HS-5 (cell line): ENCODE measurements at places on chromosomes 16 and 17.

GRCh38 chr16:11151885-11152629 is 103.9 kb downstream of the SOCS1 start:
- no peak for DNase-seq

GRCh38 chr17:22692066-22692805 is 999.9 kb downstream of the KCNJ18 start:
- DNase-seq, result no peak

GRCh38 chr17:80931421-80932265 is 60.0 kb upstream of the CHMP6 start:
- DNase-seq, result peak; percentile 32

DNA sequence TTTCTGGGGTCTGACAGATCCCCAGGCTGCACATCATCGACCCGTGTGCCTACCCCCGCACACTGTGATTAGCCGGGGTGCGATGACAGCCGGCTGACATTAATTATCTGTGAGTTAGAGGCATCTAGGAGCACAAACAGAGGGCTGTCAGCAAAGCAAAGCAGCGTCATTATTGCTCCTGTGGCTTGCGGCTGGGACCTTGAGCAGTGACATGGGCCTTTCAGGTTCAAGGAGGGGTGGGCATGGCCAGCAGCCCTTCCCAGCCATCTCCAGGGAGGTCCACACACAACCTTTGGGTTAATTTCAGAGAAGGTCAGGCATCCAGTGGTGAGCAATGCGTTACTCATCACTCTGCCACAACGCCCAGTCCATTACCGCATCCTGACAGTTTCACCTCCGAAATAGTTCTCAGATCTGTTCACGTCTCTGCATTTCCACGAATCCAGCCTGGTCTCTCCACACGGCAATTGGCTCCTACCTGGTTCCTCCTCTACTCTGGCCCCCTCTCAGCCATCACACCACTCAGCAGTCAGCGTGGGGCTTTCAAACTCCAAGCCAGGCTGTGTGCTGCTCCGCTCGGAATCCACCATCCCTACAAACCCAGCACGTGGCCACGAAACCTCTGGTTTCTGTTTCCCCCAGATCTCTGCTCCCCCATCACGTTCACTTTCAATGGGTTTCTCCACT is 249.7 kb upstream of the C16orf82 start:
- DNase-seq, result no peak

- no peak for DNase-seq
Observed at GRCh38 chr16:14061732-14062259, 9.3 kb upstream of the MRTFB start.

GRCh38 chr16:65312795-65313194 is 190.9 kb upstream of the CDH11 start:
- no peak for DNase-seq

DNA sequence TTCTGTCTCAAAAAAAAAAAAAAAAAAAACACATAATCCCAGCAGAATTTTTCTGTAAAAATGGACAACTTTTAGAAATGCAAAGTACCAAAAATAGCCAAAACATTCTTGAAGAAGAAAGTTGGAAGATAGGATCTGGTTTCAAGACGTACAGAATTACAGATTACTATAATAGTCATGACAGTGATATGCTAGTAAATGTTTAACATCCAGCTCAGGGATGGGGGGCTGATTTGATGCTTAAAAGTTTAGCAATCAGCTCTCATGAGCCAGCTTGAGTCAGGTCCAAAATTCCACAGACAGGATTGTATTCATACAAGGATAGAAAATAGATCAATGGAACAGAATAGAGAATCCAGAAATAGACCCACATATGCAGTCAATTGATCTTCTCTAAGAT is 100.5 kb downstream of the CYB561 start:
- DNase-seq, result no peak

DNA sequence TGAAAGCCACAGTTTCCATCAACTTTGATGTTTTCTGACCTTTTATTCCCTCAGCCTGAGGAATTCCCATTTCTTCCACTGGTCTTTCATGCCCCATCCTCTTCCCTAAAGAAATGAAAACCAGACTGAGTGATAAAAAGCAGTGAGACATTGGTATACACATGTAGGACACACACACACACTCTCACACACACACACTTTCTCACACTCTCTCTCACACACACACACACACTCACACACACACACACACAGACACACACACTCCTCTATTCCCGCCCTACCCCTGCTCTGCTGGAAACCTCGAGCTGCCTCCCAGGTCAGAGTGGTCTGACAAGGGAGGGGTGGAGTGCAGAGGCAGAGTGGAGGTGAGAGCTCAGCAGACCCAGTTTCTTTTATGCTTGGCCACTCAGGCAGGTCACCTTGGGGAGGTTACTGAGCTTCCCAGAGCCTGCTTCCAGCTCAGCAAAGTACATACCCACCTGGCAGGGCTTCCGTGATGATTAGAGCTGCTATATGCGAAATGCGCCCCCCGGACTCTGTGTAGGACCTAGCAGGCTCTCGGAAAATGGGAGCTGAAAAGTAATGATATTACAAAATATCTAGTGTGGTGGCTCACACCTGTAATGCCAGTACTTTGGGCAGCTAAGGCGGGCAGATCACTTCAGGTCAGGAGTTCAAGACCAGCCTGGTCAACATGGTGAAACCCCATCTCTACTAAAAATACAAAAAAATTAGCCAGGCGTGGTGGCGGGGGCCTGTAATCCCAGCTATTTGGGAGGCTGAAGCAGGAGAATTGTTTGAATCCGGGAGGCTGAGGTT is 30.7 kb downstream of the CCR7 start:
- no peak for DNase-seq
